ENCODE measurements at places on chromosomes 5 and 9.

DNA sequence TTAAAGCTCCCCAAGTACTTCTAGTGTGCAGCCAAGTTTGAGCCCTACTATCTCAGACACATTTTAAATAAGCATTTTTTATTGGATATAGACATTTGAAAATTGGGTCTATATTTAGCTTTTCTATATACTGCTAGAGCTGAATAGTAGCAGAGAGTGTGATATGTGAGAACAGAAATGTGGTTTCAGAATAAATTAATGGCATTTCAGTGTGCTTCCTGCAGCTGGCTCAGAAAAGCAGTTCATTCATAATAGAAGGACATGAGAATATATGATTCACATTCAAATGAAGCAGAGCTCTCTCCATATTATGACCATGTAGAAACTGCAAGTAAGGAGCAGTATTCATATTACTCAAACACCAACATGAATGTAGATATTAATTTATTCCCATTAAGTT, 464.0 kb downstream of the PTPRD start:
- DNase-seq, result no peak

- DNase-seq, result no peak
Observed at GRCh38 chr9:70197216-70198044, 61.3 kb upstream of the SMC5 start.

DNA sequence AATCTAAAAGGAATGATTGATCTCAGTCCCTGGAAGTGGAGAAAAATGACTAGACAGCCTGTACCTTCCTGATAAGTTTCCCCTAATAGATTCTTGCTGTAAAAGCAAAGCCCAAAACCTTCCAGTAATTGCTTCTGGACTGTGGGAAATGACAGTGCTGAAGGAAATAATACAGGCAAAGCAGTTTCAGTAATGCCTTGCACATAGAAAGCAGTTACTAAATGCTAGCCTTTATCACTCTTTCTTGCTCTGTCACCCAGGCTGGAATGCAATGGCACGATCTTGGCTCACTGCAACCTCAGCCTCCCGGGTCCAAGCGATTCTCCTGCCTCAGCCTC, 50.3 kb downstream of the MAP1B start:
- no peak for DNase-seq

DNA sequence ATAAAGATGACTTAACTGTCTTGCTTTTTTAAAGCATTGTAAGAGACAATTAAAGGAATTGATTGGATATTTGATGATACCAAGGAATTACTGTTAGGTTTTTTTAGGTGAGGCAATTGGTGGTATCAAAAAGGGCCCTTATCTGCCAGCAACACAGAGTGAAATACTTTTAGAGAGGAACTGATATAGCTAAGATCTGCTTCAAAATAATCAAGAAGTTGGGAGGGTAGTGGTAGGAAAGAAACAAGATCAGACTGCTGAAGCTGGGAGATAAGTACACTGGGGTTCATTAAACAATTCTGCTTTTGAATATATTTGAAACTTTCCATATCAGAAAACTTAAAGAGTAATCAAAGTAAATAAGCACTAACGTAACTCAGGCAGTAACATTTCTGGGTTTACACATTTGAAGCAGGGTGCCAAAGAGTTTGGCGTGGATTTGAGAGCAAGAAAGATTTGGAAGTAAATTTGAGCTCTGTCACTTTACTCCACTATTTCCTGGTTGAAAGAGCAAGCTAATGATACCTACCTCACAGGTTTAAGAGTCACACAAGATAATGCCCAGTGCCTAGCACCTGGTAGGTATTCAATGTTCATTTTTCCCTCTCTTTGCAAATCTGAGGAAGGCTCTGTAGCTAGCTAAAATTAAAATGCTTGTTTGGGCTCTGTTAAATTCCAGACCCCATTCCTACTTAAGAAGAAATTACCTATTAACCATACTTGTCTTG, 6.9 kb downstream of the ERMP1 start:
- DNase-seq, result no peak

DNA sequence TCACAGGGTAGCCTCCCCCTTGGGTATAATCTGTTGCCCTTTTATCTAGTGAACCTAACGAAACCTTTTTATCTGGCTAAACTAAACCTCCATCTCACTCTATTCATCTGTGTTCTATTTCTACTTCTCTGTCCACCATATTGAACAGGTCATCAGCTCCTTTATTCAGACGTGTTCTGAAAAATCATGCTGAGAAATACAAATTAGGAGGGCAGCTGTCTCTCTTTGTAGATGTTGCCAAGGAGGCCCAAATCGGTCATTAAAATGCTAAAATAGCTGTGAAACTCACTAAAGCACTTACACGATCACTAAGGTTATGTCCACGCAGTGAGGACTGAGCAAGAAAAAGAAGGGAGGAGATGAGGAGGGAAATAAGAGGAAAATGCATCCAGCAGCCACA, 115.6 kb upstream of the RETREG1 start:
- DNase-seq, result no peak

DNA sequence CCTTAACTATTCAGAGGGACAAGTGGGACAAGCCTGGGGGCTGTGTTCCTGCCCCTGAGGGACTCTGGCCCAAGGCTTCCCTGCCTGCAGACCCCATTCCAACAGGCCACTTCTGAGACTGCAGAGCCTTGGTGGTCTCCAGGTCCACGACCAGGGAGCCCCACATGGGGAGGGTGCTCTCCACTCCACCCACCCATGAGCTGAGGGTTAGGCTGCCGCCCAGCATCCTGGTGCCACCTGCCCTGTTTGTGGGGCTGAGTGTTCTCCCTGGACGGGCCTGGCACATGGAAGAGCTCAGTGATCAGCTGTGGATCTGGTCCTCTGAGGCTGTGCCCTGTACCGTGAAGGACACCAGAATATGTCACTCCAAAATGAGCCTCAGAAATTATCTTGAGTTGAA, 2.5 kb upstream of the ABO start:
- no peak for DNase-seq

- no peak for DNase-seq
Observed at GRCh38 chr5:39584927-39585326, 160.1 kb upstream of the DAB2 start.

- no peak for DNase-seq
Observed at GRCh38 chr5:171806976-171807747, 21.5 kb downstream of the SMIM23 start.

GRCh38 chr5:79702606-79703380, 13.2 kb downstream of the CMYA5 start:
- no peak for DNase-seq

GRCh38 chr5:16937503-16938161, 1.5 kb upstream of the MYO10 start:
- DNase-seq, result no peak

GRCh38 chr9:89422151-89422975, 75.5 kb downstream of the SEMA4D start:
- DNase-seq, result peak; percentile 87

GRCh38 chr5:38651806-38652205, 95.4 kb upstream of the LIFR start:
- no peak for DNase-seq

- no peak for DNase-seq
Observed at GRCh38 chr5:145697251-145697990, 137.7 kb downstream of the PRELID2 start.

DNA sequence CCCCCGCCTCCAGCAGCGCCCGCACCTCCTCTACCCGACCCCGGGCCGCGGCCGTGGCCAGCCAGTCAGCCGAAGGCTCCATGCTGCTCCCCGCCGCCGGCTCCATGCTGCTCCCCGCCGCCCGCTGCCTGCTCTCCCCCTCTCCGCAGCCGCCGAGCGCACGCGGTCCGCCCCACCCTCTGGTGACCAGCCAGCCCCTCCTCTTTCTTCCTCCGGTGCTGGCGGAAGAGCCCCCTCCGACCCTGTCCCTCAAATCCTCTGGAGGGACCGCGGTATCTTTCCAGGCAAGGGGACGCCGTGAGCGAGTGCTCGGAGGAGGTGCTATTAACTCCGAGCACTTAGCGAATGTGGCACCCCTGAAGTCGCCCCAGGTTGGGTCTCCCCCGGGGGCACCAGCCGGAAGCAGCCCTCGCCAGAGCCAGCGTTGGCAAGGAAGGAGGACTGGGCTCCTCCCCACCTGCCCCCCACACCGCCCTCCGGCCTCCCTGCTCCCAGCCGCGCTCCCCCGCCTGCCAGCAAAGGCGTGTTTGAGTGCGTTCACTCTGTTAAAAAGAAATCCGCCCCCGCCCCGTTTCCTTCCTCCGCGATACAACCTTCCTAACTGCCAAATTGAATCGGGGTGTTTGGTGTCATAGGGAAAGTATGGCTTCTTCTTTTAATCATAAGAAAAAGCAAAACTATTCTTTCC, 19.3 kb downstream of the CDKN2A start:
- DNase-seq, result no peak

GRCh38 chr5:2489306-2489705, 262.2 kb downstream of the IRX2 start:
- no peak for DNase-seq

GRCh38 chr9:134971696-134972095, 54.0 kb upstream of the FCN1 start:
- DNase-seq, result no peak

- no peak for DNase-seq
Observed at GRCh38 chr5:56827049-56827448, 11.7 kb downstream of the MAP3K1 start.

- no peak for DNase-seq
Observed at GRCh38 chr5:124980163-124980941, 233.9 kb upstream of the ZNF608 start.

DNA sequence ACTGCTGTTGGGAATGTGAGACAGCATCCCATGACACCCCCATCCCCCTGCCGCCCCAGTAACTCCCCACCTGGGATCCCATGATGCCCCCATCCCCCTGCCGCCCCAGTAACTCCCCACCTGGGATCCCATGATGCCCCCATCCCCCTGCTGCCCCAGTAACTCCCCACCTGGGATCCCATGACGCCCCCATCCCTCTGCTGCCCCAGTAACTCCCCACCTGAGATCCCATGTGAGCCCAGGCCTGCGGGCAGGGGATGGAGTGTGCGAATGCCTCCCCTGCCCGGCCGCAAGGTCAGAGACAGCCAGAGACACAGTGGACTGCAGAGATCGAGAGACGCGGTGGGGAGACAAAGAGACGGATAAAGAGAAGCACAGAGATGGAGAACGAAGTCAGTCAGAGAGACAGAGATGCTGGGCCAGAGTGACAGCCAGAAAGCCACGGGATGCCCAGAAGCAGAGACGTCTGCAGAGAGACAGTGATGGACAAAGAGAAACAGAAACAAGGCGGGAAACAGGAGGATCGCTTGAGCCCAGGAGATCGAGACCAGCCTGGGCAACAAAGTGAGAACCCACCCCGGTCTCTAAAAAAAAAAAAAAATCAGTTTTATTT, 992 bp downstream of the SH2D3C start:
- no peak for DNase-seq

DNA sequence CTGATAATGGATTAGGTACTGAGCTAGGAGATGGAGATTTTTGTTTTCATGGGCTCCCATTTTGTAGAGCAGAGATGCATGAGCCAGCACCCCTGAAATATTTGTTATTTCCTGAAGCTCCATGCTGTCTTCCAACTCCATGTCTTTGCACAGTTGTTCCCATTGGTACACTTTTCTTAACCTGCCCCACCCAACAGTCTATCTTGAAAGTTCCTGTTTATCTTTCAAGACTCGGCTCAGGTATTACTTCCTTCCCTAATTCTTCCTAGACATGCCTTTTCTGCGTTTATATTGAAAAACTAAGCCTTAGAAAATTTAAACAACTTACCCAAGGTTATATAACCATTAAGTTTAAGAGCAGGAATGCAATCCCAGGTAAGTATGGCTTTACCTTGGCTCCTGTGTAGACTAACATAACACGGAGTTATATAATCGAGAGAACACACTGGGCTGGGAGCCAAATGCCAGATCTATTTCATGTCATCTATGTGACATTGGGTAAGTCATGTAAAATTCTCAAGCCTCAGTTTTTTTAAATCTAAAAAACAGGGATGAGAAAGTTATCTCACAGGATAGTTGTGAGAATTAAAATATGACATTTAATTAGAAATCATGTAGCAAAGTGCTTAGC, 67.4 kb downstream of the LIX1 start:
- DNase-seq, result no peak

GRCh38 chr5:81948349-81948748, 23.5 kb upstream of the ATG10 start:
- no peak for DNase-seq

DNA sequence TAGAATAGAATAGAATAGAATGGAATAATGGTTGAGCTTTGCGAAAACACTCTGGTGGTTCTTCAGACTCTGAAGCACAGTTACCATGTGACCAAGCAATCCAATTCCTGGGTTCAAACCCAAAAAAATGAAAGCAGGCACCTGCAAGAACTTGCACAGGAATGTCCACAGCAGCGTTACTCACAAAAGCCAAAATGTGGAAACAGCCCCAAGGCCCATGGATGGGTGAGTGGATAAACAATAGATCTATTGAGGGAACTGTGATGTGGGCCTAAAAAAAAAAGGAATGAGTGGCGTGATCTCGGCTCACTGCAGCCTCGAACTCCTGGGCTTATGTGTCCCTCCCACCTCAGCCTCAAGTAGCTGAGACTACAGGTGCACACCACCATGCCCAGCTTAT, 21.4 kb upstream of the TMEM250 start:
- DNase-seq, result no peak

GRCh38 chr9:22921742-22922141, 475.1 kb downstream of the DMRTA1 start:
- DNase-seq, result no peak

DNA sequence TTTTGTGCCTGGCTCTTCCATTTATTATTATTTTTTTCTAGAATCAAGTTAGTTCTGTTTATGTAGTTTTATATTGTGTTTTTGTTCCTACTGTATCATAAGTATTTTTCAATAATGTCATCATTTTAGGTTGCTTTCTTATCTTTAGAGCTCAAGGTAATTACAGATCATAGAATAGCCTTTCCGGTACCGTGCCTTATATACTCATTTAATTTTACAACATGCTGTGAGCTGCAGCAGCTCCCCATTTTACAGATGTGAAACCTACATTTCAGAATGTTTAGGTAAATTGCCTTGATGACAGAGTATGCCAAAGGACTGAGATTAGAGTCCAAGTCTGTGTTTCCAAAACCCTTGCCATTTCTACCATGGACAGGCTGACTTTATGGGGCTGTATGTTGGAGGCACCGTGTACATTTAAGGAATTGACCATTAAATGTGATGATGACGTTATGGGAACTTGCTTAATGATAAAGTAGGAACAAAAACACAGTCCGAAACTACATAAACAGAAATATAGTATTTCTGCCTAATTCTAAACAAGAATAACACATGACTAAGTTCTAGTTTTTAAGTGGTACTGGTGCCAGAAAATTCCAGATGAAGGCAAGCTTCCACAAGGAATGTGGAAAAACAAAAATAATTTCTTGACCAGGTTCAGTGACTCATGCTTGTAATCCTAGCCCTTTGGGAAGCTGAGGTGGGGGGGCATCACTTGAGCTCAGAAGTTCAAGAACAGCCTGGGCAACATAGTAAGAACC, 97.7 kb downstream of the IQGAP2 start:
- no peak for DNase-seq

- DNase-seq, result no peak
Observed at GRCh38 chr5:2204366-2205184, 321.9 kb upstream of the IRX4 start.

- no peak for DNase-seq
Observed at GRCh38 chr5:172488221-172488620, 33.9 kb upstream of the SH3PXD2B start.
